ENCODE measurements at places on chromosomes 13 and 19.

DNA sequence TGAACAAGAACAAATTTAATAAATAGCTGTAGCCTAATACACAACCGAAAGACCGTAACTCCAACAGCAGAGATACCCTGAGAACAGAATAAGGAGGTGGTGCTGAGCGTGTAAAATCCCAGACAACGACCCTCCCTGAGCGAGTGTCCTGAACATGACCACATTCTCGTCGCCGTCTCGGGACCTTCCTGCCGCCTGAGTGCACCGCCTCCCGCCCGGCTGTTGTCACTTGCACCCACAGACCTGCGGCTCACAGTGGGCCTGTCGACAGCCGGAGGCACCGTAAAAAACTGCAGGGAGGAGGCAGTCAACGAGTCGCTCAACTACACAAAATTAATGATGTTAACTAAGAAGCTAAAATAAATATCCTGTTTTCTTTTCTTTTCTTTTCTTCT, 35.8 kb upstream of the GRTP1 start:
- no peak for DNase-seq

GRCh38 chr13:64765636-64766035, 2464.5 kb downstream of the PCDH9 start:
- DNase-seq, result no peak

- no peak for DNase-seq
These were observed 16.4 kb downstream of the PEPD start for GRCh38 chr19:33505148-33505547.

DNA sequence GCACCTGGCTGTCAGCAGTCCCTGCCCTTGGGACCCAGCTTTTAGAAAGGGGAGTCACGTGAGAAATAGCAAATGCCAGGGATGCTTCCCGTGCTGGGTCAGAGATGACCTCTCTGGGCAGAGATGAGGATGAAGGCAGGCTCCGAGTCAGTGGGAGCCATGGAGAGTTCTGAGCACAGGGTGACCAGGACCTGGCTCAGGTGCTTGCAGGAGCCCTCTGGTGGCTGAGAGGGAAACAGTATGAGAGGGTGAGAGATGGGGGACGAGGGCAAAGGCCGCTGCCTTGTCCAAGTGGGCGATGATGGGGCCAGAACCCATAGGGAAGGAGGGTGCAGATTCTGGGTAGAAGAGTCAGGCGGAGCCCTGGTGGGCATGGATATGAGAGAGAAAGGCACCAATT, 15.8 kb downstream of the TMED1 start:
- DNase-seq, result no peak

Measured in stimulated activated CD4-positive, alpha-beta T cell treated with anti-CD3 and anti-CD28 coated beads, Interleukin-12 subunit alpha, Interleukin-12 subunit beta, amount 100 ng/mL, for 4 hours (primary cell).